Activated gamma-delta T cell (primary cell): ENCODE measurements at places on chromosomes 4 and X.

DNA sequence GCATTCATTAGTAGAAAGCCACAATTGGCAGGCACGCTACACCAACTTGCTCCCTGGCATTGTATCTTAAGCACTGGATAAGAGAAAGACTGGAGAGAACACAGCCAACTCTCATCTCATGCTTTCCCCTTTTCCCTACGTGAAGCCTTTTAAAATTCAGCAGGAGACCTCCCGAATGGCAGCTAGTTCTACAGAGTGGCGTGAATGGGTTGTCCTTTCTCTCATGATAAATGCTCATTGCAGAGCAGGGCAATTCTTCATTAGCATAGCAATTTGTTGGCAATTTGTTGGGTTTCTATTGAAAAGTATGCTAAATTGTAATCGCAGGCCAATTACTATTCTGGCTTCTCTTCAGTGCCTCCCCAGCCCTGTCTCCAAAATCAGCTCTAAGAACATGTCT, 48.0 kb downstream of the SEPTIN11 start:
- no peak for DNase-seq

DNA sequence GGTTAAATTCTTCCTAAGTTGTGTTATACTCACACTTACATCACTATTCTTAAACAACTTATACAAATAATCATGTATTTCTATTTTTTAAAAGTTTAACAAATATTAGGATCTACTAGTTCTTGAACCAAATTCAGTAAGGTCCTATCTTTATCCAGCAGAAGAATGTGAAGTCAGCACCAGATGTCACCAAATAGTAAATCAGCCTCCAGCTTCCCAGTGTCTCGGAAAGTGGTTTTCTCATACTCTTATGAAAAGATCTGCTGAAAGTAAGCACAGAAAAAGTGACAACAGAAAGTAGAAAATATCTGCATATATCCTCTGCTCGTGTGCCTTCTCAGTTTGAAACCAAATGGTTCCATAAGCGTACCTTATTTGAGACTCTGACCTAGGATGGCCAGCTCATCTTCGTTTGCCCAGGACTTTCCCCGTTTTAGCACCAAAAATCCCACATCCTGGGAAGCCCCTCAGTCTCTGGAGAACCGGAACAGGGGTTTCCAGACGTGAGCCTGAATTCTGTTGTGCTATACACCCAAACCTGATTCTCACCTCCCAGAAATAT, 98.0 kb upstream of the DCLK2 start:
- DNase-seq, result no peak

DNA sequence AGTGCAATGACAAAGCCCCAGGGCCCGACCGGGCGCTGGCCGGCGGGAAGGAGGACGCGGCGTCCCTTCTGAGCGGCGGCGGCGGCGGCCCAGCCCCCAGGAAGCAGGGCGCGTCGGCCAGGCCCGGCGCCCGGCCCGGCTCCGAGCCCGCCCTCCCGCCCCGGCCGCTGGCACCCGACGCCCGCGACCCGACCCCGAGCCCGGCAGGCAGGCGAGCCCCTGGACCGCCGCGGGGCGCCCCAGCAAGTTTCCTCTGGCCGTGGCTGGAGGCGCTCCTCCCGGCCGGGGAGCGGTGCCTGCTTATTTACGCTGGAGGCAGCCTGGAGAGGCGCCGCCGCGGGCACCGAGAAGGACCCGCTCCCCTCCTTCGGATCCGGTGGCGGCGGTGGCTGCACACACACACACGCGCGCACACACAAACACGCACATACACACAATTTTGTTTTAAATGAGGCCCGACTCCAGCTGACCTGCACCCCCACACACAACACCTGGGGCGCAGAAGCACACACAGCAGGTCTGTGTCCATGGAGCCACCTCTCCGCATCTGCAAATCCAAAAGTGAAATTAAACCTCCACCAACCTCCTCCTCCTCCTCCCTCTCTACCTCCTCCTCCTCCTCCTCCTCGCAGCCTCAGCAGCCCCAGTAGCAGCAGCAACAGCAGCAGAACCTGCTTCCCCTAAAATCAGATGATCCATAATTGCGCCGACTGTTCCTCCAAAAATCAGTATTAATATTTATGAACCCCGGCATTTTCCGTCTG, 669 bp downstream of the IRF2 start:
- DNase-seq, result peak; percentile 18

- DNase-seq, result no peak
These were observed 823.0 kb downstream of the FAT4 start for GRCh38 chr4:126137782-126138170.

GRCh38 chrX:41553688-41554087, 106.5 kb downstream of the NYX start:
- DNase-seq, result no peak
